ENCODE measurements at places on chromosomes 5 and 9. TPM values are rescaled to one million over a fixed set of nuclear protein-coding genes. Genes with fewer than 3 reads are reported as not detected.
A peak's percentile ranks its signal among the peaks of the same experiment; 100 is the strongest.

GRCh38 chr5:116528519-116529234 is 45.9 kb downstream of the SEMA6A start:
- DNase-seq, result no peak

Gene SPINK6
- not detected for total RNA-seq

Gene ITK
- 0.69 TPM for total RNA-seq

GRCh38 chr9:33719581-33720374 is 75.6 kb upstream of the PRSS3 start:
- DNase-seq, result no peak

- no peak for DNase-seq
These were observed 65.8 kb downstream of the MCCC2 start for GRCh38 chr5:71652803-71653543.

Gene GABRA6
- not detected for total RNA-seq

- DNase-seq, result no peak
These were observed 185.0 kb downstream of the GAPVD1 start for GRCh38 chr9:125446561-125447094.

- DNase-seq, result no peak
These were observed 28.6 kb upstream of the CDKN2AIPNL start for GRCh38 chr5:134440201-134440755.

GRCh38 chr9:114902786-114903524 is 27.4 kb downstream of the TNFSF8 start:
- no peak for DNase-seq

Gene IL7R
- total RNA-seq, result 10.2 TPM

GRCh38 chr5:78706381-78706780 is 57.8 kb upstream of the LHFPL2 start:
- no peak for DNase-seq

GRCh38 chr5:37695647-37696046 is 144.2 kb downstream of the GDNF start:
- DNase-seq, result no peak

- no peak for DNase-seq
These were observed 101.0 kb upstream of the SMC2 start for GRCh38 chr9:103992938-103993579.

Gene SLC2A6
- total RNA-seq, result 1.4 TPM

Gene STRBP
- 7.7 TPM for total RNA-seq

- DNase-seq, result no peak
These were observed 131.2 kb upstream of the KLF4 start for GRCh38 chr9:107620801-107621200.

Gene GDNF
- 0.98 TPM for total RNA-seq

GRCh38 chr5:151214614-151215545 is 9.0 kb downstream of the CCDC69 start:
- DNase-seq, result peak; percentile 76

GRCh38 chr9:131404987-131405386 is 11.1 kb downstream of the PRRC2B start:
- DNase-seq, result peak; percentile 76

DNA sequence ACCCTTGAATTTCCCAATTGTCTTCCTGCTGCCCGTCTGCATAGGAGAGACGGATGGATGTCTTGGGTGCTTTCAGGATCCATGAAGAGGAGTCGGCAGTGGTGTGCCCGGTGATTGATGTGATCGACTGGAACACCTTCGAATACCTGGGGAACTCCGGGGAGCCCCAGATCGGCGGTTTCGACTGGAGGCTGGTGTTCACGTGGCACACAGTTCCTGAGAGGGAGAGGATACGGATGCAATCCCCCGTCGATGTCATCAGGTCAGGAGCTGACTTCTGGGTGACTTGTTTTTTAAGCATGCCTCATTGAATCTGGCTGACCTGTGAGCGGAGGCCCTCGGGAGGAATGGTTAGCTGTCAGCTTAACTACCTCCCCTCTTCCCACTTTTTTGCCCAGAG is 24.2 kb downstream of the GALNT12 start:
- DNase-seq, result no peak

Gene CAPSL
- total RNA-seq, result not detected

- DNase-seq, result peak; percentile 74
These were observed 1.6 kb downstream of the CSNK1A1 start for GRCh38 chr5:149549461-149550267.

DNA sequence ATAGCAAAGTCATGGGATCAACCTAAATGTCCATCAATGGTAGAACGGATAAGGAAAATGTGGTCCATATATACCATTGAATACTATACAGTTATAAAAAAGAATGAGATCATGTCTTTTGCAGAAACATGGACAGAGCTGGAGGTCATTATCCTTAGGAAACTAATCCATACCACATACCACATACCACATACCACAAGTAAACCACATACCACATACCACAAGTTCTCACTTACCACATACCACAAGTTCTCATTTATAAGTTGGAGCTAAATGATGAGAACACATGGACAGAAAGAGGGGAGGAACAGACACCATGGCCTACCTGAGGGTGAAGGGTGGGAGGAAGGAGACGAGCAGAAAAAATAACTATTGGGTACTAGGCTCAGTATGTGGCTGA is 154.6 kb upstream of the GHR start:
- no peak for DNase-seq

DNA sequence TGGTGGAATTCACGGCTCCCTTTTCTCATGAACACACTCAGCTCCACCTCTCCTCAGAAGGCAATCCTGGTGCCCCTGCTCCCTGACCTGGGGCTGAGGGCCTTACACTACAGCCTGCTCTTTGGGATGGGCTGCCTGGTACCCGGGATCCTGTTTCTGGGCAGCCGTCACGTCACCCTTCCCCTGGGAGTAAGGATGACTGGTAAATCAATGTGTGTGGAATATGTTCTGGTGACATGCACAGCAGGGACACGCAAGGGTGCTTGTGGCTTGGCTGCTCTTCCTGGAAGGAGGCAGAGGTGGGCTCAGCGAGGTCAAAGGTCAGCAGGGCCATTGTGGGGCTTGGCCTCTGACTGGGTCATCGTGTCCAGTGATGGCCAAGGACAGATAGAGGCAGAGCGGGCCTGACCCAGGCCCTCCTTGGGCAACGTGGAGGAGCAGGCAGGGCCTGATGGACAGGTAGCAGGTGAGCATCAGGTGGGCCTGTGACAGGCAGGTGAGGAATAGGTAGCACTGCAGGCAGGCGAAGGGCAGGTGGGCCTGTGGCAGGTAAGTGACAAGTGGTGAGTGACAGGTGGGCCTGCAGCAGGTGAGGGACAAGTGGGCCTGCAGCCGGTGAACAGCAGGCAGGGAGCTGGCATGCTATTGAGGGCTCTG is 399.4 kb upstream of the IRX4 start:
- no peak for DNase-seq

GRCh38 chr9:116005205-116005604 is 148.4 kb upstream of the PAPPA start:
- DNase-seq, result no peak
